COLO829 (cell line): ENCODE measurements at places on chromosomes 1 and 21.

DNA sequence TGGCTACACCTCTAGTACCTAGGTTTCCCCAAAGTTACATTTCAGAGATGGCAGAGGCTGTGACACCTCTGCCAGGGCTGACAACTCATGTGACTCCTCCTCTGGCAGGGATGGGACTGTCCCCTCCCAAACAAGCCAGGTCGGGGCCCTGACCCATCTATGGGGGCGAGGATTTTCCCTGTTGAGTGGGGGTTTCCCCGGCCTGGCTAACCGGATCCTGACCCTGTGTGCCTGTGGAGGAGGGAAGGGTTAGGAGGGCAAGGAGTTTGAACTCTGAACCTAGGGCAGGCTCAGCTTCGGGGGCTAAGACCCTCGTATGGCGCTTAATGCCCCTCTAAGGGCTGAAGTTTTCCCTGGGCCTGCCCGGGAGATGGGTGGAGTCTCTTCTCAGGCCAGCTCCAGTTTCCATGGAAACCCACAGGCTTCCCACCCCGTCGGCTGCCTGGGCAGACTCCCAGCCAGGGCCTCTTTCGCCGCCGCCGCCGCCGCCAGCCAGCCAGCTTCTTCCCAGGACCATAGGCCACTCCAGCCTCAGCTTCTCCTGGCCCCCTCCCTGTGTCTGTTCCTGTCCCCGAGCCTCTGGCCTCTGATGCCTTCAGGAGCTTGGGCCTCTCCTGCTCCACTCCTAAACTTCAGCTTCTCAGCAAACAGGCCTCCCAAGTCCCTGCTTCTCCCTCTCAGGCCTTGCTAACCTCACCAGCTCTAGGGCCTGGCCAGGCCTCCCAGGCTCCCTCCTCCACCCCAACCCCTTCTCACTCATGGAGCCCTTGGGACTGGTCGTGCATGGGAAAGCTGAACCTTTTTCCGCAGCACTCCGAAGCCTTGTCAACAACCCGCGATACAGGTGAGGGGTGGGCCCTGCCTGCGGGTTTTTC lies at the start of gene BTBD19:
Gene BTBD19, plus strand, starts transcription at position 461 of the 875 bp plus-strand sequence. Its CDS starts 298 bp downstream, at position 759.
- DNase-seq: peak; percentile 72

DNA sequence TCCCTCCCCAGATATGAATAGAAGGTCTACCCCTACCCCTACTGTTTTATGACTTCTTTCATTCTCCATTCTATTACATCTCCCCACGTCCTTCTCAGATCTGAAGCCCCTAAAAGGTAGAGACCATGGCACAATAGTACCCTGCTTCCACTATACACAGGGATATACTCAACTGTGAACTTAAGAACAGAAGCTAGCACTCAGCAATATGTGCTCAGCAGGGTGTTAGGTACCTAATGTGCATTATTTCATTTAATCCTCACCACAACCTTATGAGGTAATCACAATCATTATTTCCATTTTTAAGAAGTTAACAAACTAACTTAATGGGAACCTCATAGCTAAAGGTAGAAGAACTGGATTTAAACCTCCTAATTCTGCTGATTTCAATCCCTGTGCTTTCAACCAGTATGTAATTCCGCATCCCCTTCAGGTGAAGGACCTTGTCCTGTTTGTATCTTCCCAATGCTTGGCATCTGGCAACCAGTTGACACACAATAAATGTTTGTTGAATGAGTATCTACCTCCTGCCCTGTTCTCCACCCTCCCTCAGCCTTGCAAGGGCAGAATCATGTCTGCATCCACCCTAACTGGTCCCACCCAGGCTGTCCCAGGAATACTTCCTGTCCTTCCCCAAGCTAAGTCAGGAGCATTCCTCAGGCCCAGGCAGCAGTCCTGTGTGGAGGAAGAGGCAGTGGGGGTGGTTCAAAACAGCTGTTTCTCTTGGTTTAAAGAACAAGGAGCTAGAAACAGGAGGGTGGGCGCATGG lies 6.5 kb downstream of the DENND2D start:
- no peak for DNase-seq

- DNase-seq: peak; percentile 28
These were observed 143.0 kb upstream of the GRIK3 start for GRCh38 chr1:37177230-37177864.

- DNase-seq: no peak
These were observed 7.4 kb downstream of the S100A9 start for GRCh38 chr1:153364766-153365666.

- no peak for DNase-seq
These were observed 760.1 kb upstream of the NEGR1 start for GRCh38 chr1:73042403-73042802.

GRCh38 chr1:68047659-68048026 lies 2.8 kb downstream of the DIRAS3 start:
- no peak for DNase-seq

- DNase-seq: no peak
These were observed 16.7 kb downstream of the PRDM16 start for GRCh38 chr1:3085721-3086120.

- no peak for DNase-seq
These were observed 14.8 kb downstream of the IBA57 start for GRCh38 chr1:228180271-228180958.

GRCh38 chr1:247115545-247115944 lies 11.4 kb upstream of the ZNF669 start:
- DNase-seq: no peak

DNA sequence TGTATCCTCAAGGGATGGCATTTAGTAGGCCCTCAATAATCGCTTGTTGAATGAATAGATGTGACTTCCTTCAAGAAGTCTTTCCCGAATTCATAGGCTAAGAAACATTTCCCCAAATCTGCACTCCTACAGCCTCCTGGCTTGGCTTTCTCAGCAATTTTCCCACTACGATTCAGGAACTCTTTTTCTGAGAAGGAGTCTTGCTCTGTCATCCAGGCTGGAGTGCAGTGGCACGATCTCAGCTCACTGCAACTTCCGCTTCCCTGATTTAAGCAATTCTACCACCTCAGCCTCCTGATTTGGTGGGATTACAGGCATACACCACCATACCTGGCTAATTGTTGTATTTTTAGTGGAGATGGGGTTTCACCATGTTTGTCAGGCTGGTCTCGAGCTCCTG lies 37.9 kb upstream of the IFFO2 start:
- DNase-seq: no peak

GRCh38 chr1:37845786-37846185 lies 13.6 kb downstream of the MTF1 start:
- no peak for DNase-seq

- DNase-seq: no peak
These were observed 42.1 kb downstream of the HOOK1 start for GRCh38 chr1:59856725-59857338.

GRCh38 chr1:168161459-168161858 lies 17.3 kb upstream of the TIPRL start:
- DNase-seq: no peak

DNA sequence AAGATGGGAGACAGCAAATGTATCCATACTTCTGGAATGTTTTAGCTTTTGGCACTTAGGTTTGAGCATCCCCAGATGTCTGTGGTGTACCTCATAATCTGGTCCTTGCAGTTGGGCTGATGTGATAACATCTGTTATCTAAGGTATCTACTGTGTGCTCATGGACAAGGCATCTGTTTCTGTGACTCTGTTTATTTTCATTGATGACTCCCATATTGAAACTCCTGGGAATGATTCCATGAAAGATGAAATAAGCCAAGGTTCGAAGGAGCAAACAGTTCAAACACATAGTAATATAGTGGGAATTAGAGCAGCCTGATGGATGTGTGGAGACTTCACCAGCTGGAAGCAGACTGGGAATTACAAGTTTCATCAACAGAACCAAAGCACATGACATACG lies 20.7 kb upstream of the TRIM45 start:
- no peak for DNase-seq

- DNase-seq: no peak
These were observed 100.3 kb downstream of the RERE start for GRCh38 chr1:8717148-8717547.

DNA sequence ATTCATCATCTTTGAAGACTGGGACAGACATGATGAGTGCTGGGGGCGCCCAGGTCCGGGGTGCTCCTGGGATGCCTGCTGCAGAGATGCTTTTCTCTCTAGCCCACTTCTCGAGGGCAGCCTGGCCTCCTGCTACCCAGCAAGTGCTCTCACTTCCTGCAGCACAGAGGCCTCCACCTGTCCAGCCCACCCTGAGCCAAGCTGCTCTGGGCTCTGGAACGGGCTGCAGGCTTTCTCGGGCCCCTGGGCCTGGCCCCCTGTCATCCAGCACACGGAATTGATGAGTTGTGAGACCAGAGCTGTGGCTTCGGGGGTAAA lies 469.5 kb upstream of the VAMP3 start:
- DNase-seq: no peak

- peak; percentile 75 for DNase-seq
These were observed 19.4 kb upstream of the KIF21B start for GRCh38 chr1:201042779-201043461.
